ENCODE measurements at places on chromosomes 2 and 18. TPM values are rescaled to one million over a fixed set of nuclear protein-coding genes. Genes with fewer than 3 reads are reported as not detected.

- ATAC-seq, result peak; percentile 21
These were observed 175.3 kb upstream of the THUMPD2 start for GRCh38 chr2:39954346-39954745.

DNA sequence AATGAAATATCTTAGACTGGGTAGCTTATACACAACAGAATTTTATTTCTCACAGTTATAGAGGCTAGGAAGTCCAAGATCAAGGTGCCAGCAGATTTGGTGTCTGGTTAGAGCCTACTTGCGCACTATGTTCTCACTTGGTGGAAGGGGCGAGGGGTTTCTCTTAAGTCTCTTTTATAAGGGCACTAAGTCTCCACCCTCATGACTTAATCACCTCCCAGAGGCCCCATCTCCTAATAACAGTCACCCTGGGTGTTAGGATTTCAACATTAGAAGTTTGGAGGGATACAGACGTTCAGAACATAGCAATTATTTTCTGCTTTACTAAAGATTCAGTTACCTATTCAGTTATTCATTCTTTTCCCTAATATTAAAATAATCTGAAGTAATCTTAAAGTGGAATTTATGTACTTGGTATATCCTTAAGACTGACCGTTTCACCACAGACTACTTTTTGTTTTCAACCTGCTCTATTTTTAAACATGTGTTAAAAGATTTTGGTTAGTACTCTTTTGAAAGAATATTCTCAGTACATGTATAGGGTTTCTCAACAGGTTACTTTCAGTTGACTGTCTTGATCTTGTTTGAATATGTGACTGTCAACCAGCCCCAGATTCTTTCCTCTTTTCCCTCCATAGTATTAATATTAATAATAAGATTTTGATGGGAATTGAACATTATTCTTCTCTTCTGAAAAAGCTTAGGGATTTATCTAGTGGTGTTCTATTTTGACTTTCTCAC lies 130.0 kb downstream of the TAF4B start:
- ATAC-seq, result no peak

DNA sequence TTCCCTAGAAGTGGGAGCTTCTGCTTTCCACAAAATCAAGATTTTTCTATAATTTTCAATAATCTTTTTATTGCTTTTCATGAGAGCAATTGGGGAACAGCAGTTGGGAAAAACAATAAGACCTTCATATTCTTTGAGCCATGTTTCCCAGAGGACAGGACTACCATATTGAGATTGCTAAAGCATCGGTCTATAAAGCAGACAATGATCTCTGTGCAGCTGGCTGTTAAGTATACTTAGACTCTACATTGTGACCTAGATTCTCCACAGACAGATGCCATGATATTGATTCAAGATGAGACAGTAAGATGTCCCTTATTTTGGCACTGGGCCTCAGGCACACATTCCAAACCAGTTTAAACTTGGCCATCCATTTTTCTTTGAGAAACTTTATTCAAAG lies 1178.7 kb downstream of the SUCLG1 start:
- ATAC-seq, result no peak

GRCh38 chr2:119983108-119983507 lies 29.8 kb upstream of the EPB41L5 start:
- ATAC-seq, result no peak

DNA sequence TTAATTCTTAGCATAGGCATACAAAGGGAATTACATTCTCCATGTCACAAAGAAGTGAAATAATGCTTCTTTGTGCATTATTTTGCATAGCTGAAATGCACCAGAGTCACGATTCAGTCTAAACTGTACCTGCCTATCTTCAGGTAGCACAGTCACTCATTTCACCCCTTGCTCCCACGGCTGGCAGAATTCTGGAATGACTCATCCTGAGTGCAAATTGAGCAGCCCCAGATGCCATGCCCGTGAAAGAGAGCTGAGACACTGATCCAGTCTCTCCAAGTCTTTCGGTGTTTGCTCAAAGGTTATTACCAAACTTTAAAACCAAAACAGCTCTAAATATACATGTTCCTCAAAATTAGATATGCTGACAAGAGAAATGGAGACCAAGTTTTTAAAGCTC lies 168.3 kb upstream of the POU3F3 start:
- ATAC-seq, result no peak

GRCh38 chr2:2012505-2012904 lies 268.2 kb upstream of the PXDN start:
- ATAC-seq, result no peak

GRCh38 chr2:66448136-66448991 lies 13.4 kb downstream of the MEIS1 start:
- ATAC-seq, result no peak

DNA sequence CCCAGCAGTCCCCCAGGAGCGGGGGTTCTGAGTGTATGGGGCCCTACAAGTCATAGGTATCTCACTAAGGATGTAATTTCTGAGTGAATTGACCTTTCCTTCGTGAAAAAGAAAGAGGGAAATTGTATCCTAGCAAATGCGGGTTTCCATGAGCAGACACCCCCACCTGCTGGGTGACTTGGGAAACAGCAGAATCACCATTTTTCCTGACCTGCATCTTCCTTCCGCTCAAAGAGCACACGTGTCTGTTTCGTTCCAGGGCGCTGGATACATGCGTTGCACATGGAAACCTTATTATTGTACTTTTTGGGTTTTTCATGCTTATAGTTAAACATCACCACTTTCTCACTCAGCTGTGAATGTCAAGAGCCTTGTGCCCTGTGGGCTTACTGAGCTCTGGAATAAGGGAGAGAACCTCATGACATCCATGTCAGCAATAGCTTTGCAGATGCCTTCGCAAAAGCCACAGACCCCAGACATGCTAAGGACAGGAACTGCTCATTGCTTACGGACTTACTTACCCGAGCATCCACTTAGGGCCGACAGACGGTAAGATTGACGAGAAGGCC lies 132.8 kb downstream of the TPO start:
- no peak for ATAC-seq

GRCh38 chr2:84906900-84907714 lies 1.7 kb downstream of the TMSB10 start:
- ATAC-seq, result peak; percentile 8

- ATAC-seq, result no peak
These were observed 8.0 kb downstream of the GPR39 start for GRCh38 chr2:132424526-132425121.

GRCh38 chr2:230430957-230431910 lies 15.2 kb downstream of the SP100 start:
- ATAC-seq, result peak; percentile 68

GRCh38 chr2:119879502-119879901 lies 119.8 kb downstream of the PTPN4 start:
- no peak for ATAC-seq

- ATAC-seq, result no peak
These were observed 158.5 kb upstream of the REV1 start for GRCh38 chr2:99648178-99648844.

- ATAC-seq, result no peak
These were observed 62.5 kb upstream of the HPCAL1 start for GRCh38 chr2:10240161-10240681.

DNA sequence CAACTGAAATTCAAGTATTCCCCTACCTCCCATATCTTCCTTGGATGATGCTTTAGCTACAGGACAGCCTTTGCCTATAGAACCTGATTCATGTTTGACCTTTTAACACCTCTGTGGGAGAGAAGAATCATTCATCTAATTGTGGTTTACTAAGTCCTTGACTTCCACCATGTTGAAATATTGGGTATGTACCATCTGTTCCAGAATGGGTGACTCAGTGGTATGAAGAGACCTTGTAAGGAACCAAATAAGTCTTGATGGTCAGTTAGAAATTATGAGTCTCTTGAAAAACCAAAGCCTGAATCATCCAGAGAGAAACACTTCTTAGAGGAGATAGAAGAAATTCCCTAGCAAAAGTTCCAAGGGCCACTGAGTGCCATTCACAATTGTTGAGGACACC lies 27.5 kb downstream of the STAMBP start:
- peak; percentile 72 for ATAC-seq

The TTN gene
- 3.1 TPM for total RNA-seq

The GCC2 gene
- total RNA-seq, result 62.9 TPM

The GREB1 gene
- 0.95 TPM for total RNA-seq

The SAG gene
- total RNA-seq, result 1.7 TPM

The SERPINB4 gene
- not detected for total RNA-seq

The MYO3B gene
- total RNA-seq, result 0.79 TPM

The TIGD1 gene
- total RNA-seq, result 7.7 TPM
